ENCODE measurements at places on chromosomes 1 and 21.

DNA sequence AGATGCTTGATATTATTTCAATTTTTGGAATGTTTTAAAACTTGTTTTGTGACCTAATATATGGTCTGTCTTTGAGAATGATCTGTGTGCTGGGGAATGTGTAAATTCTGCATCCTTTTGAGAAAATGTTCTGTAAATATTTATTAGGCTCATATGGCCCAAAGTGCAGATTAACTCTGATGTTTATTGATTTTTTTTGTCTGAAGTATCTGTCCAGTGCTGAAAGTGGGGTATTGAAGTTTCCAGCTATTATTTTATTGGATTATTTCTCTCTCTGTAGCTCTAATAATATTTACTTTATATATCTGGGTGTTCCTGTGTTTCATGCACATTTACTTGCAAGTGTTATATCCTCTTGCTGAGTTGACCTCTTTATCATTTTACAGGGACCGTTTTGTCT is 1397.2 kb downstream of the PLA2G4A start:
- DNase-seq, result no peak

DNA sequence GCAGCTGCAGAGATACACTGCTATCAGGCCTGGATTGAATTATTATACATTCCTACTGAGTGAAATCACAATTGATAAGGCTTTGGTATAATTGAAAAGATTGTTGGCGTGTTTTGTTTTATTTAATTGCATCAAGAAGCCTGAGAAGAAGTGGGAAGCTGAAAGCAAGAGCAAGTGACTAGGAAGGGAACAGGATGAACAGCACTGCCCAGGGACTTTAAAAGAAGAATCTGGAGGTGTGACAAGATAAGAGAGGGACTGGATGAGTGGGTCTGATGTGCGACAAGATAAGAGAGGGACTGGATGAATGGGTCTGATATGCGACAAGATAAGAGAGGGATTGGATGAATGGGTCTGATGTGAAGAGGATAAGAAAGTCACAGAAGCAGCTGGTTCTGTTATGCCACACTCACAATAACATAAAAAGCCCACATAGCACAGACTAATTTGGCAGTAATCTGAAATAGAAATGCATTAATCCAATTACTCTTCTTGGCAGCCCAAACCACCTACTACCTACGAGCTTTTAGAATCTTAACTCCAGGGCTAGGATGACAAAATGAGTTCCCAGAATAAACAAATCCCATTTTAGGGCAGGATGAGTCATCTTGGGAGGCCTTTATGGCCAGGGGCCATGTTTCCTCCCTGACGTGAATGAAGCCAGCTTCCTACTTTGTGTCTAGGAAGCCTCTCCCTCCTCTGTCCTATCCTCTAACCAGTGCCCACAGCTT is 129.7 kb downstream of the DUSP10 start:
- no peak for DNase-seq

GRCh38 chr1:53315046-53315445 is 12.8 kb downstream of the LRP8 start:
- no peak for DNase-seq

GRCh38 chr1:87795615-87796337 is 467.1 kb downstream of the LMO4 start:
- DNase-seq, result no peak

- no peak for DNase-seq
These were observed 391.0 kb downstream of the PTPRC start for GRCh38 chr1:199029855-199030254.

DNA sequence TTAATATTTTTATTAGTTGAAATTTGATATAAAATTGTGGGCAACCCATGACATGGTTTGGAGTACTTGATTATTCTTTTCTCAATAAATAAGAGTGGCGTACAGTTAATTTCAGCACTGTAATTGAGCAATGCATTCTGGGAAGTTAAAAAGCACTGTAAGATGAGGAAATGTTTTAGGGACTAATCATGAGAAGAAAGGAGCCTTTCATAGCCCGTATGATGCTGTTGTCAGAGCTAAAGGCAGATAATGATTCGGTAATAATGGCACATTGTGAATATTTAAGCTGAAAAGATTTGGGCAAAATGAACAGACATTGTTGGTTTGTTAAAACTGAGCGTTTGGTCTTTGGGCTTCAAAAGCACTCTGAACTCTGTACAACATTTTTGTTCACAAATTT is 139.3 kb downstream of the NFIA start:
- no peak for DNase-seq

GRCh38 chr1:76677416-76678405 is 189.6 kb upstream of the ST6GALNAC5 start:
- DNase-seq, result no peak

DNA sequence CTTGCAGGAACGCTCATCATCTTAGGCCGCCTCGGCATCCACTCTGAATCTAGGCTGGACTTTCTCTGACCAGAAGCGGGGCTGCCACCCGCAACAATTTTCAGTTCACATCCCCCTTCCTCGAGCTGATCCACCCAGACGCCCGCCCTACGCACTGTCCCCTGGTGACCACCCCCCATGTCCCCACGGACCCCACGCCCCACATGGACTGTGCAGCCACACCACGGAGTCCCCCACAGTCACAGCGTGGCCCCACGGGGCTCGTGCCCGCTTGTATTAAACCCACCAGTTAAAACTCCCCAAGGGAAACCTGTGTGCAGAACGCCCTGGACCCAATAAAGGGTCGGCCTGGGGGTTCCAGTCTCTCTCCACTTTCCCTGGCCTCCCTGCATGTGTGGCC is 13.0 kb upstream of the C1QTNF12 start:
- no peak for DNase-seq

Measured in osteocyte (in vitro differentiated cells).